ENCODE measurements at places on chromosomes 6 and 20. TPM values are rescaled to one million over a fixed set of nuclear protein-coding genes. Genes with fewer than 3 reads are reported as not detected.

DNA sequence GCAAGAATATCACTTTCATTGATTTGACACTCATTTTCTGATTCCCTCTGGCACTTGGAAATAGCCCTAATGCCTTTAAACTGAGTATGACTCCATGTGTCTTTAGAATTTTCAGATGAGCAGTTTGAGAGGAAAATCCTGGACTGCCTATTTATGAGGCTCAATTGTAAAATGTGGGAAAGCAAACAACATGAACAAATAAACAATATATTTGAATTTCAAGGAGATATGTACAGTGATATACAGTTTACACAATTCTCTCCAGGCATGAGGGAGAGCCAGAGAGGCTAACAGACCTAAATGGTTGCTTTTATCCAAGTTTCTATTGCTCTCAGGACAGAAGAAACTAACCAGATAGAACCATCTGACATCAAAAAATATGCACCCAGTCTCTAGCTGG, 748.2 kb upstream of the NRSN1 start:
- ATAC-seq = no peak

GRCh38 chr6:147297663-147298316, 93.6 kb downstream of the STXBP5 start:
- ATAC-seq = no peak

- no peak for ATAC-seq
These were observed 33.5 kb upstream of the MCM3 start for GRCh38 chr6:52317841-52318581.

- ATAC-seq = no peak
These were observed 735.1 kb upstream of the MARCKS start for GRCh38 chr6:113122060-113122459.

DNA sequence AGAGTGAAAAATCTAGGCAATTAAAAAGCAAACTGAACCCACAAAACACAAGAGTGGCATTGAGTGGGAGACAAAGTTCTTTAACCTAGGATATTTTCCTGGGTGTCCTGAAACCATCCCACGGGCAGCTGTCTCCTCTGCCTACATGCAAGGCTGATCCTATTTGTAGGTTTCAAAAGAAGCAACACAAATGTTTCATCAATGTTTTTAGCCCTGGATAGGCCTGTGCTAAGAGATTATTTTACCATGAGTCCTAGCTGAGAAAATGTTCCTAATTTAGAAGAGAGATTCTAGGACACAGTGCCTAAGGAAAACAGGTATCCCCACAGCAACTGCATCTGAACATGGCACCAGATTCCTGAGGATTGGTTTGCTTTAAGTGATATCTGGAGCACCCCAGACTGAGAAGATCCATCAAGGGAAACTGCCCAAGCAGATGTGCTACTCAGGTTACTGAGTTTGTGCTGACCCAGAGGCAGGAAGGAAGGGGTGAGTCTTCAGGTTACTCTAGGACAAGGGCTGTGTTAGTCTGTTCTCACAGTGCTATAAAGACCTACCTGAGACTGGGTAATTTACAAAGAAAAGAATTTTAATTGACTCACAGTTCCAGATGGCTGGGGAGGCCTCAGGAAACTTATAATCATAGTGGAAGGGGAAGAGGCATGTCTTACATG, 111.6 kb upstream of the UST start:
- no peak for ATAC-seq

DNA sequence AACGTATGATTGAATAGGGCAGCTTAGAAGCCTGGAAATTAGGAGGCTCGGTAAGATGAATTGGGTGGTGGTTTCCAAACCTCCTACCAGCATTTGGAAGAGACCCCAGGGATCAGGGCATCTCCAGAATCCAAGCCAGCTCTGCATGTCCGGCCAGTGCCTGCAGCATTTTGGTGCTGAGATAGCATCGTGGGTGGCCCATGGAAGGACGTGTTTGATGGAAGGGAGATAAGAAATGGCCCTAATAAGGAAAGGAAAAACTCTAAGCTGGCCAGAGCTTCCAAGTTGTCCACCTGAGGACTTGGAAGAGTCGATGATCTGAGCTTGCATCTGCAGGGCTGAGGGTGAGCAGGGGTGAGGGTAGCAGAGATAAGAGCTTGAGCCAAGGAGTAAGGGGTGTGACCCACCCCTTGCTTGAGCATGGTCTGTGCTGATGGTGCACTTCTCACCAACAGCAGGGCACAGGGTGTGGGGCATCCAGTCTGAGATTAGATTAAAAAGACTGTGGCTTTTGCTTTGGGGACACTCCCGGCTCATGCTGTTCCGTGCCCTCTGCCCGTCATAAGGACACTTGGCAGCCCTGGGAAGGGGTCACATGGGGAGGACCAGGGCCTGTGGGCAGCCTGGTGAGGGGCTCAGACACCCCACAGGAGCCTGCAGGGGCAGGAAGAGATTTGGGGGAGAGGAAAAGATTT, 213.2 kb downstream of the ERMARD start:
- no peak for ATAC-seq

The TMEM14A gene
- total RNA-seq = 28.6 TPM

The SH3BGRL2 gene
- 33.8 TPM for total RNA-seq

GRCh38 chr6:42428326-42429041, 23.2 kb downstream of the TRERF1 start:
- ATAC-seq = peak; percentile 43

- peak; percentile 27 for ATAC-seq
These were observed 4.7 kb downstream of the LINC00237 start for GRCh38 chr20:21101453-21101931.

The C6orf163 gene
- not detected for total RNA-seq

DNA sequence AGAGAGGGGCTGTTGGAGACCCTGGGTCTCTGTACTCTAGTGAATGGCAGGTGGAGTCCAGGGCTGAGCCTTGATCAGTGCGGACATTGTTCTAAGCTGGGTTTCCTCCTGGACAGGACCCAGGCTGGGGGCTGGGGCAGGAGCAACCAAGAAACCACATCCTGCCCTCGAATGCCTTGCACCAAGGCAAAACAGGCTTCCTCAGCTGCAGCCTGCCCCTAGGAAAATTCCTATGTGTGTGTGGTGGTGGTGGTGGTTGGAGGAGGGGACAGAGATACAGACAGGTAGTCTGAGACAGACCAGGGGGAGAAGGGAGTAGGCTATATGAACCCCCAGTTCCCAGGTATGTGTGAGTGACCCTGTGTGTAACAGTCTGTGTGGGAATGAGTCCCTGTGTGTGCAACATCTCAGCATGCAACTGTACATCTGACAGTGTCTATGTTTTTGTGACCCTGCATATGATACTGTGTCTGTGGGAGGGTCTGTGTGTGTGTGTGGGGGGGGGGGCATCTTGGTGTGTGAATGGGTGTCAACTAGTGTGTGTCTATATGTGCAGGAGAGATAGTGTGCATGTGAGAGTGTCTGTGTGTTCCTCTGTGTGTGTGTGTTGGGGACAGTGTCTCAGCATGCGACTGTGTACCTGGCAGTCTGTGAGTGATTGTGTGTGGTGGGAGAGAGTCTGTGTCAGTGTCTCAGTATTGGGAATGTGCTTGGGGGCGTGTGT, 3.0 kb downstream of the GLP1R start:
- ATAC-seq = no peak

DNA sequence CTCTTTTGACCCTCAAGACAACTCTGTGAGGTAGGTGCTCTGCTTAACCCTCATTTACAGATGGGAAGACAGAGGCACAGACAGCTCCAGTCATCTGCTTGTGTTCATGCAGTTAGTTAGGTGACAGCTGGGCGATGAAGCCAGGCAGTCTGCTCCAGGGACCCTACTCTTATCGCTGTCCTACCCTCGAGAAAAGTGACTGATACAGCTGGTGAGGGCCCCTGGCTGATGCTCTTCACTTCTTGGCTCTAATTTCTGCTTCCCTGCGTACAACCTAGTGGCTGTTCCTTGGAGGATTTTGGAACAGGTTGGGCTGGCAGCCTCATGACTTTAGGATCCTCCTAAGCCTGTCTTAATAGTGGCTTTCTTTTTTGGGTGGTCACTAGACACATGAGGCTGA, 9.1 kb upstream of the TJAP1 start:
- no peak for ATAC-seq

GRCh38 chr20:44542890-44543289, 21.0 kb upstream of the SERINC3 start:
- ATAC-seq = no peak

DNA sequence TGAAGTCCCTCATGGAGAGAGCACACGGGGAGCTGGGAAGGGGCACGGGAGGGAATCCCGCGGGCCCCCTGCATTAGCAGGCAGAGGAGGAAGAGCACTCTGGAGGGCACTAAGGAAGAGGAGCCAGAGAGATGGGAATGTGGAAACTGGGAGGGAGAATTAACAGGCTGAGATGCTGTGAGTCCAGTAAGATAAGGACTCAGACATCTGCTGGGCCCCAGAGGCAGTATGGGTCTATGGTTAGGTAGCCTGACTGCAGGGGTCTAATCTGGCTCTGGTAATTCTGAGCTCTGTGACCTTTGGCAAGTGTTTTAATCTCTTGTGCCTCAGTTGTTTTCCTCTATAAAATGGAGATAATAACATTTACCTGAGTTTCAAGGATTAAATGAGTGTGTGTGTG, 15.7 kb upstream of the SRSF3 start:
- ATAC-seq = no peak

The IL17F gene
- not detected for total RNA-seq

DNA sequence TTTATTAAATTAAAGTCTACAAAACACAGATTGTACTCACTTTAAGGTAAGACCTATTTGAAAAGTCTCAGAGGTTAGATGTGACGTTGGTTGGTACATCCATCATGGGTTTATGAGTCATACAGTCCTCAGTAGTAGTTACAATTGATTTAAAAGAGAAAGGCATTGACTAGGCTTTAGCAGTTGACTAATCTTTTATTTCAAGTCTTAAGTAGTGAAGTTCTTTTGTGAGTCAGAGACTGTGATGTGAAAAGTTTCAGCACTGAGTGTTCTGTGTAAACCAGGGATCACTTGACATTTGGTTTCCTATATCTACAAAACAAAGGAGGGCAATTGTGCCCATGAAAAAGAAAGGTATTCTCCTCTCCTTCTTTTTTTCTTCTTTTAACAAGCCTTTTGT, 221.3 kb downstream of the GRIK2 start:
- ATAC-seq = no peak

- no peak for ATAC-seq
These were observed 122.4 kb downstream of the MCHR2 start for GRCh38 chr6:99871641-99872040.

The PTCRA gene
- not detected for total RNA-seq

DNA sequence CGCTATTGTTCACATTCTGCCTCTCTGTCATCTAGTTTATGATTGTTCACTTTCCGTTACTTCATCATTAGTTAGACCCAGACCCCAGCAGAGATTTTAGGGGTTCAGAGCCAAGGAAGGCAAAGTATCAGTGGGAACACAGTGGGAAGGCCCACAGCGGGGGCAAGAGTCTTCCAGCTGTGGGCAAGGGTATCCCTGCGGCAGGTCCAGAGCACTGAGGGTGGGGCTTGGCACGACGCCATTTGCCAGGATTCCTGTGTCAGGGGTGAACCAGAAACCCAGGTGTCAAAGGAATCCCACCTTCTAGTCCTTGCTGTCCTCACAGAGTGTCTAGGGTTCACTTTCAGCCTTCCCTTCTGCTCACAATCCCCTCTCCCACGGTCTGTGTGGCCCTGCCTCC, 13.3 kb downstream of the RAET1E start:
- no peak for ATAC-seq

The PLCB1 gene
- total RNA-seq = 60.8 TPM

DNA sequence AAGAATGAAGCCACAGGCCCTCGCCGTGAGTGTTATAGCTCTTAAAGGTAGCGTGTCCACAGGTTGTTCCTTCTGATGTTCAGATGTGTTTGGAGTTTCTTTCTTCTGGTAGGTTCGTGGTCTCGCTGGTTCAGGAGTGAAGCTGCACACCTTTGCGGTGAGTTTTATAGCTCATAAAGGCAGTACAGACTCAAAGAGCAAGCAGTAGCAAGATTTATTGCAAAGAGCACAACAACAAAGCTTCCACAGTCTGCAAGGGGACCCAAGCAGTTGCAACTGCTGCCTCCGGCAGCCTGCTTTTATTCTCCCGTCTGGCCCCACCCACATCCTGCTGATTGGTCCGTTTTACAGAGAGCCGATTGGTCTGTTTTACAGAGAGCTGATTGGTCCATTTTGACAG, 5.2 kb downstream of the HIVEP1 start:
- ATAC-seq = no peak

DNA sequence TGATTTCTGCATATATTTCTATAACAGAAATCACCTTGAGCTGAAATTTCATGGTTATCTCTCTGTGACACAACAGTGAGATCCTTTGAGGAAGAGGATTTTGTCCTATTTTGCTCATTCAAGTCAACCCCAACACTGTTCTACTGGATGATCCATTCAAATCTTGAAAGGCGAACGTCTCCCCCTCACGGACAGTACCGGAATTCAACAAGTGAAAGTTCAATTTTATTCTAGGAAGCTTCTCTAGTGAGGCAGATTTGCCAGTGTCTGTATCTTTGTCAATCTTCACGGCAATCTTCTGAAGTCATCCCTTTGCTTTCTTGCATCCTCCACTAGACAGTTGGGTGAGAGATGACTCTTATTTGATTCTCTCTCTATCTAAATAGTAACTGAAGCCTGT, 91.7 kb upstream of the PDE7B start:
- no peak for ATAC-seq

DNA sequence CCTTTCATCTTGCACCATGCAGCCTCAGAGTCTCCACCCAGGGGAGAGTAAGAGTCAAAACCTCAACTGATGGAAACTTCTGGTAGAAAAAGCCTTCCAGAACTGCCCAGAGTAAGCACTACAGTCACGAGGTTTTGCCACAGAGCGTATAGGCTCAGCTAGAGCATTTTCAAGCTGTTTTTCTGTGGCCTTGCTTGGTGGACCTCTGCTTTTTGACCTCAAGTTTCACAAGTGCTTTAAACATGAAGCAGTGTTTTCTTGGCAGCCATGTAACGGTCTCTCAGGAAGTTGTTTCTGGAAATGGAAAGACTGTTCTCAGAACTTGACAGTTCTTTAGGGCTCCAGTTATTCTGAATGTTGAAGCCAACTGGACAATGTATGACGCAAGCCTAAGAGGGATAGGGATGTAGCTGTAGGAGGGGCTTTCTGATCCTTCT, 146.5 kb downstream of the ZDHHC14 start:
- peak; percentile 81 for ATAC-seq

DNA sequence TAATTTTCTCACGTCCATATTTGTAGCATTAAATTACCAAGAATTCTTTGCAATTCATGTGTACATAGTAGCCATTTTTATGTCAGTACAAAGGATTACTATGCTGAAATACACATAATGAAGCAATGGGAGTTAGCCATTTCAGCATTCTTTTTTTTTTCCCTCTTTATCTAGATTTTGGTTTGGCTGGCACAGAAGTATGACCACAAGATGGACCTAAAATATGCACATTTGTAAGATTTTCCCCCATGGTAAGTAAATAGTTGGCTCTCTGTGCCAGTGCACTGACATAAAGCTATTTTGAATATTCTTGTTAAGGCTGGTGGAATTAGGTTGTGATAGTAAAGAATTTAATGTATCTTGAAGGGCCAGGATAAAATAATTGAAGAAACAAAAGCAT, 486.1 kb upstream of the BTBD3 start:
- ATAC-seq = no peak

DNA sequence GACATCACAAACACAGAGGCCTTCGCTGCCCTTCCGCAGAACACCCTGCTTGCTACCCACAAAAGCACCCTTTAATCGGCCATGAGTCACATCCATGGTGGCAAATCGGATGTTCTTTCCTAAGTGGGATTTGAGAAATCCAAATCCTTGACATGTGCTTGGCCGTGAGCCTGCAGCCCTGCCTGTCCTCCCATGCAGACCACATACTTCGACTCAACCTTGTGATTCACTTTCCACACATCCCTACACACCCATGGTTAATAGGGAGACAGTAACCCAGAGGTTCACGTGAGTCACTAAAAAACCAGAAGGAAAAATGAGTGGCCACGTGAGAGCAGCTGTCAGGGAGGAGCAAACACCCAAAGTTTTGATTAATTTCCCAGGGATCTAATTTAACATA, 19.4 kb downstream of the RAMACL start:
- peak; percentile 44 for ATAC-seq

The C6orf58 gene
- total RNA-seq = not detected

Measured in gastroesophageal sphincter (tissue), 4 donors.